ENCODE measurements at places on chromosomes 12 and 14.
A peak's percentile ranks its signal among the peaks of the same experiment; 100 is the strongest.

GRCh38 chr12:77231501-77231918 is 166.1 kb upstream of the E2F7 start:
- DNase-seq, result no peak

- no peak for DNase-seq
These were observed 82.8 kb downstream of the BORCS5 start for GRCh38 chr12:12439636-12440035.

DNA sequence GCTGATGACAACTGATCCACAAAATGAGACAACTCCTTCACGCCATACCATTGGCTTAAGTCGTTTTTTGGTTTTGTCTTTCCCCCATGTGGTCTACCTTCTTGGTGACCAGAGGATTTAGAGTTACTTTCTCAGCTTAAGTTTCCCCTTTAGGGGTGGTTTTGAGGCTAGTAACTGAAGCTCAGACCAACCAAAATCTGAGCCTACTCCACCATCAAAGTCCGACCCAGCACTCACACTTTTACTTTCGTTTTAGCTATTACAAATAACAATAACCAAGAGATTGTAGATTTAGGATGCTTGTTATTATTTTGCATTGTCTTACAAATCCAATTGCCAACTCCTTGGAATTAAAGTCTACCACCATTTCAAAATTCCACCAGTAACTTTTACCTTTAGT is 130.6 kb upstream of the MDM1 start:
- DNase-seq, result no peak

DNA sequence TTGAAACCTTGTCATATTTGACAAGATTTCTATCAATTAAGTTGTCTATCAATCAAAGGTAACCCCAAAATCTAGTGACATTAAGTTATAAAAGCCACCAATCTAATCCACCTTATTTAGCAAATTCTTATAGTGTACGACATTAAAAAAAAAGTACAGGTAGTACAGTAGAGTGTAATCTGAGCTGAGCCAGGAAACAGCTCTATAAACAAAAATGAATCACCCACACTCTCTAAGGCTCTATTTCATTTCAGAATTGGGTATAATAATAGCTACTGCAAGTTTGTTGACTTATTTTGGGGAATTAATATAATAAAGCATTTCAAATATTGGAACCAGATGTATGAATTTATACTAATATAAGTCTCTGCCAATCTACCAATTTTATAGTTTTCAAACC is 342.4 kb upstream of the FLRT2 start:
- DNase-seq, result no peak

DNA sequence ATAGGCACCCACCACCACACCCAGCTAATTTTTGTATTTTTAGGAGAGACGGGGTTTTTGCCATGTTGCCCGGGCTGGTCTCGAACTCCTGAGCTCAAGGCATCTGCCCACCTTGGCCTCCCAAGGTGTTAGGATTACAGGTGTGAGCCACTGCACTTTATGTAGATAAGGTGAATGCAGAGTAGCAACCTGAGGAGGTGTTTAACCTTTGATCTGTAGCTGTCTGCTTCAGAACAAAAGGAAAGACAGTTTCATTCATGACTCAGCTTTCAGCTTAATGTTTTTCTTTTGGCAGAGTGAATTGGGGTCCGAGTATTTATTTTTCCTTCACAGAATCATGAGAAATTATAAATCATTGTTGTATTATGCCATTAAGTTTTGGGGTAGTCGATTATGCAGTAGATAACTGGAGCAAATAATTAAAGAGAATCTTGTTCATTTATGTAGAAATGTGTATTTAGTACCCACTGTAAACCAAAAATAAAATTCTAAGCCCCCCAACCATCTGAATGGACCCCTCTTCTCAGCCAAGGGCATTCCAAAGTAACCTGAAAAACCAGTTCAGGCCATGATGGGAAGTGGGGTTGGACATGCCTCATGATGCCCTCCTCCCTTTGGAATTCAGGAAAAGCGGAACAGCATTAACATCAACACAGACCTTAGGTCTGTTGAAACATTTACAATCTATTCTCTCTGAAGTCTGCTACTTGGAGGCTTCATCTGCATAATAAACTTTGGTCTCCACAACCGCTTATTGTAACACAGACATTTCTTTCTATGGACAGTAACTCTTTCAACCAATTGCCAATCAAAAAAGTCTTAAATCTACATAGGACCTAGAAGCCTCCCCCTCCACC is 10.7 kb upstream of the STX2 start:
- no peak for DNase-seq

DNA sequence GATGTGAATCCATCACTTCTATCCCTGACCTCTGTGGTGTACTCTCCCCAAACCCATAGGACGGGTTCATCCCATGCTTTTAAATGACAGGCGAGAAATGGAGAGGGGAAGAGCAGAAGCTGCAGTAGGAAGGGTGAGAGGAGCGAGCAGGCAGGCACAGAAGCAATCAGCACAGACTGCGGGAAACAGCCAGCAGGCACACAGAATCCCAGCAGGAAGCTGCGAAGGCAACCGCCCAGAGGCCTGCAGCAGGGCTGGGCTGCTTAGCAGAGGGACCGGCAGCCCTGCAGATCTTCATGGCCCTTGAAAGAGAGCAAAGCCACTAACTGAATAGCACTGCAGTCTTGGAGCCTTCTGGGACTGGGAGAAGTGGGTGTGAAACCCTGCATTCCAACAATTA is 287.0 kb upstream of the FKBP4 start:
- DNase-seq, result no peak

- DNase-seq, result no peak
These were observed 168.7 kb upstream of the HIF1A start for GRCh38 chr14:61526405-61527312.

DNA sequence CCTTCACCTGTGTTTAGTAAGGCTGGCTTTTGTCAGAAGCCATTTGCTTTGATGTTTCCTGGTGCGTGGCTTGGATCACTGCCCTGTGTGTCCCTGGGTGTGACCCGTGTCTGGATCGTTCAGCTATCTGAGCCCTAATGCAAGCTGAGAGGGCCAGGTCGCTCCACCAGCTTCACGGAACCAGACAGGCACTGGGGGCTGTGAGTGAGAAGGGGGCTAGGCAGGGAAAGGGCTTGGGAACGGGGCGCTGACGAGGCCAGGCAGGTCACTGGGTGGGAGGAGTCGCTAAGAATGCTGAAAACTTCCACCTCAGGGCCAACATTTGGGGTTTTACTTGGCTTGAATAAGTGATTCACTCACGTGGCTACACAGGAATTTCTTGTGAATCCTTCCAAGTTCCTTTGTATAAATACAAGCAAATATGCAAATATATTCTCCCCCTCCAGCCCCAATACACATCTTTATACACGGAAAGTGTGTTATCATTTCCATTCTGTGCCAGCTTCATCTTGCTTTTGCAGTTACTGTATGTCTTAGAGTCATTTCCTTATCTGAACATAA is 24.2 kb upstream of the MMP17 start:
- DNase-seq, result no peak

DNA sequence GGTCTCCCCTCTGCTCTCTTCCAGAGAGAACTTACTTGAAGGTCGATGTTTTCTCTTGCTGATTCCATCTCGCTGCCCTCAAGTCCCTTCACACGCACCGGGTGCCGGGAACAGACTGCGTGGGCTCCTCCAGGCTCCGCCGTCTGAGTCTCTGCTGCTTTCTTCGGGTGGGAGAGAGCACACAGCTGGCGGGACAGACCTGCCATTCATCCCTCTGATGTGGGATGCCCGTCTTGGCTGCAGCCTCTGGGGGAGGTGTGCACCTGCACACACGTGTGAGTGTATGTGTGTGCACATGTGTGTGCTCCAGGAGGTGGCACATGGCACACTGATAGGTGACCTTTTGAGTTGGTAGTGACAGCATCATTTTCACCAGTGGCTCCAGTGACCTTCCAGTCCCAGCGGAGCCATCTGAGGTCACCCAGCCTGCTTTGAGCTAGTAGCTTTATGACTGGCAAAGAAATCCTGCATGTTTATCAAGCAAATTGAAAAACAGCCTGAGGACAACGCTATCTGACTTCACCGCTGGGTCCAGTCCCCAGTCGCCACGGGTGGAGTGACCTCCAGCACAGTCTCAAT is at the start of gene NINJ2:
TSS of gene NINJ2 (minus strand) at position 153 of the 579 bp plus-strand sequence. CDS start at position 68, 85 bp downstream.
- no peak for DNase-seq

DNA sequence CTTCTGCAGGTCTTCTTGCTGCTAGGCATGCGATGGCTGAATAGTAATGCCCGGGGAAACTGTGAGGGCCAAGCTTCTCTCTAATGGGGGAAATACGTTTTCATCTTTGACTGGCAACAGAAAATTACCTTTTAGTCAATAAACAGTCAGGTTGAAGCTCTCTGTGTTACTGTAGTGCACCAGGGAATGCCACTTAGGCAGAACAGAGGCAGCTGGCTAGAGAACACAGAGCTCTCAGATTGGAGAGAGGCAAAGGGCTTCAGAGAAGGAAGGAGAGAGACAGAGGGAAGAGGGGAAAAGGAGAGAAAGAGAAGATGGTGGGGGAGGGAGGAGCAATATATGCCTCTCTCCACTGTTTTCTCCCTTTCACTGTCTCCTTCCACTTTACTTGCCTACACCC is 6.7 kb downstream of the HSD17B6 start:
- no peak for DNase-seq

- DNase-seq, result no peak
These were observed 202.6 kb upstream of the FOXN3 start for GRCh38 chr14:89619596-89619995.

- no peak for DNase-seq
These were observed 46.3 kb downstream of the PHETA1 start for GRCh38 chr12:111322336-111323250.

- peak; percentile 23 for DNase-seq
These were observed 61.3 kb upstream of the RESF1 start for GRCh38 chr12:31897781-31898503.

- DNase-seq, result no peak
These were observed 745 bp upstream of the PPP1R36 start for GRCh38 chr14:64549016-64549415.

GRCh38 chr12:123948401-123948795 is 24.2 kb downstream of the CCDC92 start:
- no peak for DNase-seq

Data from H1 (cell line).